ENCODE measurements at places on chromosomes 2 and 18. TPM values are rescaled to one million over a fixed set of nuclear protein-coding genes. Genes with fewer than 3 reads are reported as not detected.

CAPN14 gene
- total RNA-seq: not detected

MTCL1 gene
- total RNA-seq: 12.5 TPM

KCNF1 gene
- 1.6 TPM for total RNA-seq

PPP1R1C gene
- 1.6 TPM for total RNA-seq

ITGB6 gene
- total RNA-seq: 17.2 TPM

GPR75 gene
- total RNA-seq: 1.0 TPM

STARD6 gene
- not detected for total RNA-seq

CGREF1 gene
- 2.1 TPM for total RNA-seq

FAP gene
- 70.5 TPM for total RNA-seq

CHRNA1 gene
- 48.0 TPM for total RNA-seq

GBX2 gene
- total RNA-seq: not detected

PROC gene
- not detected for total RNA-seq

COL3A1 gene
- 6,920 TPM for total RNA-seq

ATP8B1 gene
- 4.7 TPM for total RNA-seq

TDRD15 gene
- total RNA-seq: not detected

FEV gene
- not detected for total RNA-seq

SLC4A5 gene
- total RNA-seq: 2.6 TPM

ABCG8 gene
- under 0.01 TPM for total RNA-seq
